Stimulated activated naive CD4-positive, alpha-beta T cell (primary cell): ENCODE measurements at places on chromosomes 12 and 14.

- no peak for DNase-seq
These were observed 32.5 kb upstream of the LALBA start for GRCh38 chr12:48602192-48602989.

DNA sequence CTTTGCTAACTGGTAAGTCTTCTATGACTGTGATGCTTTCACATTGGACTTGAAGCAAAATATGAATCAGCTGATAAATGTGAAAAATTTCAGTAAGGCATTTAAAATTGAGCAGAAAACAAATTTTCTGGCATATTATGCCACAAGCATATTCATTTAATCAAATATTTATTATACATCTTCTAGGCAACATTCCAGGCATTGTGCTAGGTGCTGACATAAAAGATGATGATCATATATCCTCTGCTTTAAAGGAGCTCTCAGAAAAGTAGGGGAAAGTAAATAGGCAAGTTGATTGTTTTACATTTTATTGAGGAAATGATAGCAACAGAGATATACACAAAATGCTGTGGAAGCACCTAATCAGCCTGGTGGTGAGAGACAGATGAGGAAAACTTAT, 248.9 kb downstream of the SLC16A7 start:
- no peak for DNase-seq

DNA sequence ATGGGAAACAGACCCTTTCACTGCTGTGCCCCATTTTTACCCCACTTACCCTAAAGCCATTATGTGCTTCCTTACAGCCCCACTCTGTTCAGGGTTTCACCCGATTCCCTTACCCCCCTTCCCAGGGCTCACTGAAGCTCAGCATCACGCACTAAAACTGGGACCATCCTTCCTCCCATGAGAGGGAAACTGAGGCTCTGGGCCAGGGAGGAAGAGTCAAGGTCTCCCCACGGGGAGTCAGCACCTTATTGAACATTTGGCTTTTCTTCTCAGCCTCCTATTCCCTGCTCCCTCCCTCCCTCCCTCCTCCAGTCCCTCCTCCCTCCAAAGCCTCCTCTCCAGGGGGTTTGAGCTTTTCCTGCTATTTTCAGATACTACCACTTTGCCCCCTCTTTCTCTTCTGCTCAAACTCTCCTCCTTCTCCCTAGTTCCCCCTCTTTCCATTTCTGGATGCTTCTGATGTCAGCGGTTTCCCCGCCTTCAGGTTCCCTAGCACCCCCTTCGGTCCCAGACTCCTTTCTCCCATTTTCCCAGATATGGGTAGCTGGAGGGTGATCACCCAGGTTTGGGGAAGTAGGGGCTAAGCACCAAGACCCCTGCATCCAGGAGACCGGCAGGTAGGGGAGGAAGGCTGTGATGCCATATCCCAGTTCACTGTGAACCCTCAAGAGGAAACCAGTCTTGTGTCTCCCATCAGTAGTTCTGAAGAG, 960 bp downstream of the GPR162 start:
- no peak for DNase-seq

- DNase-seq: peak; percentile 35
These were observed 104.2 kb upstream of the AMN1 start for GRCh38 chr12:31832740-31833729.

- DNase-seq: no peak
These were observed 200.8 kb downstream of the DUSP6 start for GRCh38 chr12:89151536-89151935.

GRCh38 chr12:102419094-102419764, 61.1 kb downstream of the IGF1 start:
- DNase-seq: no peak

DNA sequence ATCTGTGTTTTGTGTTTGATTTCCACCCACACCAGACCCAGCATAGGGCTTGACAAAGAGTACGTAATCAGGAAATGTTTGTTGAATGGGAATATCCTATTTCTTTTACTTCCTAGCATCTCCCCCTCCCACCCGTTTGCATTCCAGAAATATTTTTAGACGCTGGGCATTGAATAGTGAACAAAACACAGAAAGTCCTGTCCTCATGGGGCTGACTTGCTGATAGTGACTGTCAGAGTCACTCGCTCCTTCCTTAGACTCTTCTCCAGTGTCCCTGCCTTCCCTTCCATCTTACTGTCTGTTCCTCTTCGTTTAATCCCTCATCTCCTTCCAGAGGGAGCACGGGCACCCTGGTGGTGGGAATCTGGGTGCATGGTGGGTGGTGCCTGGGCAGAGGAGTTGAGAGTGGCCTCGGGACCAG, 53.6 kb downstream of the SLC25A47 start:
- DNase-seq: no peak
